Activated CD8-positive, alpha-beta memory T cell treated with anti-CD3 and anti-CD28 coated beads for 1 hour (primary cell): ENCODE measurements at places on chromosomes 3 and 15.

DNA sequence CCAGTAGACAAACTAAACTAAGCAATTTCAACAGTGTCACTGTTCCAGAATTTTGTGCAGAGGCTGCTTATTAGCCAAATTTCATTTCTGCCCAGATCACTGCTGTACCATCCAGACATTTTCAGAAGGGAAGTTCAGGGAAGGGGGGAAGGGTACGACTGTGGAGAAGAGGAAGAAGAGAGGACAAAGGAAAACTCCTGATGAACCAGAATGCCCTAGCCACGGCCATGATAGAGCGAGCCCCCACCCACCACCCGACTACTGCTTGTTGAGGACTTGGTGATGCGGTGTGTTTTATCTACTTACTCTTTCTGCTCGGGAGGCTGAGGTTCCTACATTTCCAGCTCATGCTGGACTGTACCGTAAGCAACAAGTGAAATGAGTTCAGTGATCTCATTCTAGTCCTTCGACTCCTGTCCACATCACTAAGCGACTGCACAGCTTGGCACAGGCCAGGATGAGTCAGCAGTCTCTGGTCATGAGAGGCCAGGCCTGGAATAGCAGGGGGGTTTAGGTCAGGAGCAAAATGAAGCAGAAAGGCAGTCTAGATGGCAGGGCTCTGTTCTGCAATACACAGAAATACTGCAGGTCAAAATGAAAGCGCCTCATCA, 330.8 kb downstream of the TIGIT start:
- no peak for DNase-seq

DNA sequence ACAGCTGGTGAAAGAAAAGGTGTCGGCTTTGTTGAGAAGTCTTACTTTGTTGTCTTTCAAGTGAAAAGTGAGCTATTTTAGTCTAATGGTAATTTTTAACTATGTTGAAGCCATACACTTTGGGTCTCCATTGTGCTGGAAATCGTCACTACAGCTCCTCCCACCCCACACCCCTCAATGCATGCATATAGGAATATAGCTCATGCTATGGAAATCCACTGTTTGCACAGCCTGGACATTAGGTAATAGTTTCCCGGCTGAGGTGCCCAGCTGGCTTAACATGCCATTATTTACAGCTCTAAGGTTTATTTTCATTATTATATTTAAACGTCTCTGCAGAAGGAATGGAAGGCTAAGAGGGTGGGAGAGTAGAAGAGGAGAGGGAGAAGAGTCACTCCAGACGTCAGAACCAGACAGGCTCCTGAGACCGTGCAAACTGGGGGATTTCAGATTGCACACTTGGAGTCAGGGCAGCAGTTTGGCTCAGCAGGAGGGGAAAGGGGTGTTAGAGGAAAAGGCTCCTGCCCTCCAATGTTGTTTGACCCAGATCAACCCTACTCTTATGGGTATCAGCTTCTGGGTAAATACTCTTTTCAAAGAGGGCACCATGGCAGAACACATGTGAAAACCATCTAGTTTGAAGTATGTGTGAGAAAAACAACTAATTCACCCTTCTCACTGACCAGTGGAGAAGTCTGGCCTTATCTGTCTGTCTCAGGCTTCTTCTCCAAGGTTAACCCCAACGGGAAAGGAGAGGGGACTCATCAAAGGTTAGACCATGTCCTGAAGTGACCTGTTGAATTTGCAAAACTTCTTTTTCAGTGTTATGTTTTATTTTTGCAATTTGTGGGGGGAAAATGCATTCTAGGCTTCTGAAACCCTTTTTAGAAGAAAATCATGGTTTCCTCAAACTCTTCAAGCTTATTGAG, 218.7 kb upstream of the CTDSPL start:
- DNase-seq, result no peak

GRCh38 chr3:26559227-26559626, 63.3 kb upstream of the LRRC3B start:
- DNase-seq, result no peak

- no peak for DNase-seq
These were observed 45.5 kb downstream of the ZIC4 start for GRCh38 chr3:147360646-147361453.

DNA sequence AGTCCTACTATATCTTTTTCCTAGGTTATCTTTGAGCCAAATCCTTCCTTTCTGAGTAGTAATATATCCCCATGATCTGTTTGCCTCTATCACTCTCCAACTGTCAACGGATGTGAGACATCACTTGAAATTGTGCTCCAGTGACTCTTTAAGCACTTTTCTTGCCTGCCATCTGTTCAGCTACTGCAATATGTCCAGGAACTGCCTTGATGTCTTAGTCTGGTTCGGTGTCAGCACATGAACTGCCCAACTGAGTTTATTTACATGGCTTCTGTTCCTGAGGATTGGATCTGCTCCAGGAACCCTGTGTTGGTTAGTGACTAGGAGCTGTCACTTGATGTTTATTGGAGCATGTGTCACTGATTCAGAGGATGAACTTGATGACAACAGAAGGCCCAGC, 116.5 kb downstream of the SLC9A9 start:
- DNase-seq, result no peak

GRCh38 chr3:149621218-149622005, 36.4 kb downstream of the WWTR1 start:
- no peak for DNase-seq

DNA sequence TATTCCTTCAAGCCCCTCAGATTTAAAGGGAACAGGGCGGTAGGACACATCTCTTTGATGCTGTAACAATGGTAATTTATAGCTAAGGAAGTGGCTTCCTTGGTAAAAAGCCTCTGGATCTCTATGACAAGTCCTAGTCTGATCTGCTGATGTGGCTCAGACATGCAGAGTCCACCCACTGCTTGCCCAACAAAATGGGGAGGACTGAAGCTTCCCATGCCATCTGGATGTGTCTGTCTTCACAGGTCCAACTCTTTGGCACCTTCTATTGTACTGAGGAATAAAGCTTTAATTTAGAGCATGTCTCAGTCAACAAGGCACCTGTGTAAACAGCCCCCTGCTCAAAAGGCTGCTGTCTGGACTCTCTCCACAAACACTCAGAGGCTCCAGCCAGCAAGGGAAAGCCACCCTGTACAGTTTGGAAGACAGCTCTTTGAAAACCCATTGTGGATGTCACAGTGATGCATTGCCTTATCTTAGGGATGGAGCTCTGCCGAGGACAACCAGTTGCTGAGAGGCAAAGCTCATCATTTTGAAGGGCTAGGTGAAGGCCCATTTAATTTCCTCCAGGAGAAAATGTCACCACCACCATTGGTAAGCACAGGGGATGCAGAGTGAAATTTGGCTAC, 348.6 kb upstream of the GRM7 start:
- DNase-seq, result no peak

DNA sequence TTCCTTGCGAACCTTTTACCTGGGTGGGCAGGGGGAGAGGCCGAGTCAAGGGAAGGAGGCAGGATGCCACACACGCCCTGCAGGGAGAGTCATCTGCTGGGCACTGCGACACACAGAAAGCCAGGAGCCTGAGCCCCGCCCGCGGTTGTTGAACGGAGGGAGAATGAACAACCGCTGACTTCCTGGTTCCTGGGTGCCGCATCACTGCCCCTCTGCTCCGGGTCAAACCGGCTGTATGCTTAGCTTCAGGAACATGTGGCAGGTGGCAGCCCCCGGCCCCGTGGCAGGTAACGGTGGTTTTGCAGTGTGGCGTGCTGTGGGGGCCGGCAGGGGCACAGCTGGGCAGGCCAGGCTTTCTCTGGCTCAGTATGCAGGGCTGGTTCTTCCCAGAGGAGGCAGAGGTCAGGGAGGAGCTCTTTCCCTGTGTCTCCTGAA, 33.4 kb downstream of the APBA2 start:
- no peak for DNase-seq

GRCh38 chr15:88651136-88651732, 12.4 kb downstream of the ISG20 start:
- no peak for DNase-seq

GRCh38 chr15:40647523-40647922, 47.5 kb upstream of the RAD51 start:
- no peak for DNase-seq

DNA sequence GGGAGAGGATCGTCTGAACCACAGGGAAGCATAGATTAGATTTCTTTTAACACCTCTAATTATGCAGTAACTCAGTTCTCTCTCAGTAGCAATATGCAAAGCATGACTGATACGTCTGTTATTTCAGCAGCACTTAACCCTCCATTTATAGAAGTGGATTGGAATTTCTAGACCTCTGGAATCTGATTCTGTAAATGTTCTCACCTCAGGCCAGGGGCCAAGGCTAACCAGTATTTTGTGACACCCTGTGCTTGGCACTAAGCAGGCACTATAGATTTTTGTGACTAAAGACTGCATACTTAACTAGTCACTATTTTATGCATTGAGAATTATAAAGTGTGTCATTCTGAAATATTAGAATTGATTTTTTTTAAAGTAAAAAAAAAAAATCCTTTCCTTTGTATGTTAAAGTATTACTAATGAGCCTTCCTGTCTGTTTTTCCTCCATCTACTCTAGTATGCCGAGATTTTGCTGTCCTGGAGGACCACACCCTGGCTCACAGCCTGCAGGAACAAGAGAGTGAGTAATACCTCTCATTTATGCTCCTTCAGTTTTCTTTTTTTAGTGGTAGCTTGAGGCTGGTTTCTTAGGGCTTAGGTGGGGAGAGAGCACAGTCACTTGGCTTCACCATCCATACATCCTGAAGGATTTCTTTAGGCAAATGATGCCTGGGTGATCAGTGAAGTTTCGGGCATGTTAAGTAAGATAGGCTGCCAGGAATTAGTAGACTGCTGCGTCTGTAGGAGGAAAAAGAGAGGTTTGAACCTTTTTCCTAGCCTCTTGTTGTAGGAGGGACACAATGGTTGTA, 26.5 kb upstream of the UTS2B start:
- DNase-seq, result no peak

- DNase-seq, result no peak
These were observed 70.0 kb downstream of the MTHFS start for GRCh38 chr15:79826800-79827199.

- no peak for DNase-seq
These were observed 80.8 kb upstream of the FHIT start for GRCh38 chr3:61331929-61332552.

DNA sequence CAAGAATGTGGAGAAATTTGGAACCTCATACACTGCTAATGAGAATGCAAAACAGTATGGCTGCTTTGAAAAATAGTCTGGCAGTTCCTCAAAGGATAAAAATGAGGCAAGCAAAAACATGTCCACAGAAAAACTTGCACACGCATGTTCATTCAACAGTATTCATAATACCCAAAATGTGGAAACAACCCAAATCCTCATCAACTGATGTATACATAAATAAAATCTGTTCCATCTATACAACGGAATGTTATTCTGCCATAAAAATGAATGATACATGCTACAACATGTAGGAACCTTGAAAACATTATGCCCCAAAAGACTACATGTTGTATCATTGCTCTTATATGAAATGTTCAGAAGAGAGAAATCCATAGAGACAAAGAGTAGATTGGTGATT, 36.4 kb upstream of the OXTR start:
- no peak for DNase-seq

DNA sequence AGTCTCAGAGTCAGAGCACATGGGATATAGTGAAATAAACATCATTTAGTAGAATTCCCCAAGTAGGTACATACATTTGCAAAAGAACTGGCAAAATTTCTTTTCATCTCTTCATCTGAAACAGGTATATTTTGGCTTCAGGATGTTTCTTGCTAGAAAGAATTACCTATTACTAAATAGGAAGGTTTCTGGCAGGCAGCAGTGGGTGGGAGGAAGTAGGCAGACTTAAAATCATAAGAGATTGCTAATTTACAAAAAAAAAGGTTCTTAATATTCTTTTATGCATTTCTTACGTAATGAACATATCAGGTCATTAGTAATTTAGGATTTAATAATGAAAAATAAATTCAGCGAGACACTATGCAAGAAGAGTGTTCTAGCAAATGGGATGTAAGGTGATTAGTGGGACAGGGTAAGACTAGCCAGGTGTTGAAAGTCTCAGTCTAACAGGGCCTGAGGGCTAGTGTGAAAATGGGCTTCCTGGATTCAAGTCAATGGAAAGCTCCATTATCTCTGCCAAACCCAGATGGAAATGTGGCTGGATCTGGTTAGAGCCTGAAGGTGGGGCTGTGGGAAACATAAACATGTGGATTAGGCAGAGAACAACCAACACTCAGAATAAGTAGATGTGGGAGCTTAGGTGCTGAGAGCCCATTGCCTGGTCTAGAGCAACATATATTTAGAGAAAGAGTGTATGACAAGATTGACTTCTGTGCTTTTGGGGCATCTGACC, 127.4 kb upstream of the FEZF2 start:
- no peak for DNase-seq

- no peak for DNase-seq
These were observed 100.8 kb upstream of the CMC1 start for GRCh38 chr3:28140664-28141063.

GRCh38 chr3:19399836-19400235, 251.5 kb downstream of the KCNH8 start:
- DNase-seq, result no peak

- no peak for DNase-seq
These were observed 50.7 kb downstream of the XYLB start for GRCh38 chr3:38397320-38397719.

DNA sequence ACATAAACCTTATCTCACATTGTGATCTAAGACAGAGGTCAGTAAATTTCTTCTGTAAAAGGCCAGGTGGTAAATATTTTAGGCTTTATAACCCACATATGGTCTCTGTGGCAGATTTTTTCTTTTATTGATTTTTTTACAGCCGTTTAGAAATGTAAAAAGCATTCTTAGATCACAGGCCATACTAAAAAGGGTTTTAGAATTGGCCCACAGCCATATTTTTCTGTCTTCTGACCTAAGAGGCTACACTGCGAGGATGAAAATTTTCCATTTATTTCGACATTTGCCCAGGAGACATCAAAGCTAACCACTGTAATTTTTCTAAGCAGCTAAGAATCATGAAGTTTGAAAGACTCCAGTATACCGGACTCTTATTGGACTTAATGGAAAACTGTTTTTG, 377.2 kb upstream of the SGO1 start:
- DNase-seq, result no peak

DNA sequence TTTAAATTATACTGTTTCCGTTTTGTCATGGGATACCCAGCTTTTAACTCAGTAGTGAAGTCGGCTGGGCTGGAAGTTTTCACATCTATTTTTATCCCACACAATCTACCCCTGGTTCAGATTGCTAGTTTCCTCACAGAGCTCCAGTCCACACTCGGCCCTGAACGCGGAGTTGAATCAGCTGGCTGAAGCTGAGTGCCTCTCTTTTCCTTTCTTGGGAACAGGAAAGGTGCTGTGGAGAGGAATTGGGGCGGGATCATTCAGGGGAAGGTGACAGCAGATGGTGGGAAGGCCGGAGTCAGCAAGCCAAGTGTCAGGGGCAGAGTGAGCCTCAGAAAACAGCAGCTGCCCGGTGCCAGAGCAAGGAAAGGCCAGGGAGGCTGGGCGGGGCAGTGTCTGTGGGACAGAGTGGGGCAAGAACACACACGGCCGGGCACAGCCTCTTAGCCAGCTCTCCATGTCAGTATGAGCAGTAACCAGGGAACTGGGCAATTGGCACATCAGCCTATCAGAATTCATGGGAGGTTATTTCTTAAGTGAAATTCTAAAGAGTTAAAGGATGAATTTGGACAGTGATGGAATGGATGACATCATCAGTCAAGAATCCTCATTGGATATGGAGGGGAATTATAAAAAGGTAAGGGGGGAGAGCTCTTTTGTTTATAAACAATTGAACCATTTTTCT, 135.7 kb upstream of the IL12A start:
- no peak for DNase-seq
